ENCODE measurements at places on chromosomes 16 and 17.
A peak's percentile ranks its signal among the peaks of the same experiment; 100 is the strongest.

GRCh38 chr17:39399791-39400190 lies 1.6 kb downstream of the FBXL20 start:
- DNase-seq, result no peak

GRCh38 chr17:21119247-21119918 lies 7.4 kb upstream of the DHRS7B start:
- peak; percentile 61 for DNase-seq

DNA sequence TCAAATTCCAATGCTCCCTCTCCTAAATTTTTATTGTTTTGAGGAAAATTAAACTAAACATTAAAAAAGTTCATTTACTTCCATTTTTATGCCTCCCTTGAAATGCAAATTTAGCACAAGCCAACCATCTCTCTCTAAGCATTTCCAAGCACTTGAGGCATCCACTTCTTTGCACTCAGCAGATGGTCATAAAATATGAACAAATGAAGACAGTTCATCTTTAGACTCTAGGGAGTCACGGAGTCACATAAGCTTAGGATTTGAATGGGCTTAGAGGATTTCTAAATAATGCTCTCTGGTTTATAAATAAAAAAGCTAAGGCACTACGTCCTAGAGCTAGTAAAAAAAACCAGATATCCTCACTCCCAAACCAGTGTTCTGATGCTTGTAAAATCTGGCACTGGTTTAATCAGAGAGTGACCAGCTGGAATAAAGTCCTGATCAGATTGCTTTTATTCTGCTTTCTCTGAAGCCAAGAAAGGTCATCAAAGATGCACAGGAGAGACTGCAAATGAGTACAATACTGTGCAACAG lies 204.2 kb downstream of the CA10 start:
- DNase-seq, result no peak

GRCh38 chr16:66133643-66134338 lies 232.7 kb upstream of the CDH5 start:
- DNase-seq, result no peak

GRCh38 chr17:17951524-17951923 lies 20.7 kb downstream of the TOM1L2 start:
- no peak for DNase-seq

GRCh38 chr16:29000019-29000418 lies 15.2 kb downstream of the LAT start:
- DNase-seq, result no peak

GRCh38 chr17:65557349-65558310 lies 3.8 kb downstream of the AXIN2 start:
- DNase-seq, result no peak

DNA sequence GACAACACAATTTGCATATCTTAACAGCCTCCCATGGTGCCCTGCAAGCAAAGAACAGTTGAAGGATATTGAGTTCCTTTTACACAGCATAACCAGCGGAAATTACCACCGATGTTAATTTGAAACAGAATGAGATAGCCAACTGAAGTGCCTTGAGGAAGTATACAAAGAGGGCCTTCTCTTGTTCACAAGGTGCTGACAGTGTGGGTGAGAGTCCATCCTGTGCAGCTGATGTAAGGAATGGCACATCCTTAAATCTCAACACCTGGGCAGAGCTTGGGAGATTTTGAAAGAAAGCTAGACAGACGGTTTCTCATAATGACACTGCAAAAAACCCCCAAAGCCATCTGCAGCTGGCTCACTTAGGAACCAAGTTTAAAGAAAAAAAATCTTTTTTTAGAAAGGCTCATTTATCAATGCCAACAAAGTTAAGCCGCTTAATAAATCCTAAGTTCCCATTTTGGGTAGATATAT lies 818.6 kb downstream of the KCNJ2 start:
- no peak for DNase-seq

GRCh38 chr17:70041061-70041460 lies 34.0 kb upstream of the KCNJ16 start:
- no peak for DNase-seq

DNA sequence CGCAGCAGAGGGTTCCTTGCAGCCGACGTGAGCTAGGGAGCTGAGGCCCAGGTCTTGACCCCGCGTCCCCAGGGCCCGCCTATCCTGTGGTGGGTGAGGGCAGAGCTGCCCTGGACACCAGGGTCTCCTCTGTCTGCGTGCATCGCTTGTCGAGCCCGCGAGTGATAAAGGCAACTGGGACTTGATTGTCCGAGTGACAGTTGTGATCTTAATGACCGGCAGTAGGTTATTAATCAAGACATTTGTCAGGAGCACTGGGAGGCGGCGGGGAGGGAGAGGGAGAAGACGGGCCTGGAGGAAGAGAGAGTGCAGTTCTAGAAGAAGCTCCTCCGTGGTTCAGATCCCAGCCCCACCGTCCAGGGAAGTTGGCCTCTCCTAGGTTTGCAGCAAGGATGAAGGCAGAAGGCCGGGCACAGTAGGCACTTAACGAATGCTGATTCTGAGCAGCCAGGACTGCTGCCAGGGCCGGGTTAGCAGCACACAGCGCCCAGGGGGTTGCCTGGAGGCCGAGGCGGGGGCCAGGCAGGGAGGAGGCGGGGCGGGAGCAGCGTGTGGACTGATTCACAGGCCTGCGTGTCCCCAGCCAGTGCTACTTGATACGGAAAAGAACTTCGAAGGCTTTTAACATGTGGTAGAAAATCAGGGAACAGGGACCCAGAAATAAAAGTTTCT lies 11.3 kb upstream of the GSE1 start:
- DNase-seq, result no peak

- DNase-seq, result no peak
Observed at GRCh38 chr16:85394456-85395206, 218.5 kb upstream of the GSE1 start.

Data from activated T-helper 2 cell treated with anti-CD3 and anti-CD28 coated beads, Interferon-gamma antibody, Interleukin-2, Interleukin-4, amounts not matched to agents 10 μg/mL and 5 μg/mL and 100 μg/mL, durations not matched to agents 14 hours and 24 hours and 36 hours (primary cell).